ENCODE measurements at places on chromosomes 13 and 19. TPM values are rescaled to one million over a fixed set of nuclear protein-coding genes. Genes with fewer than 3 reads are reported as not detected.

KIR3DL1 gene
- not detected for total RNA-seq

EFNB2 gene
- 29.0 TPM for total RNA-seq

KLK15 gene
- not detected for total RNA-seq

CCDC8 gene
- total RNA-seq = 30.8 TPM

FXYD3 gene
- total RNA-seq = 658 TPM

ATCAY gene
- not detected for total RNA-seq

TMEM143 gene
- total RNA-seq = 4.7 TPM

LSR gene
- 85.6 TPM for total RNA-seq

CLEC17A gene
- total RNA-seq = not detected

PGLYRP2 gene
- total RNA-seq = not detected

PRODH2 gene
- total RNA-seq = not detected

ZNF560 gene
- not detected for total RNA-seq

MADCAM1 gene
- total RNA-seq = not detected

PSG7 gene
- not detected for total RNA-seq

SLC8A2 gene
- total RNA-seq = 1.3 TPM

ZNF888 gene
- 4.1 TPM for total RNA-seq

PTPRH gene
- total RNA-seq = not detected

DPY19L3 gene
- 9.6 TPM for total RNA-seq

ZNF878 gene
- 0.21 TPM for total RNA-seq

ELAVL1 gene
- 49.2 TPM for total RNA-seq

ZNF112 gene
- total RNA-seq = 1.5 TPM

EXOC3L2 gene
- total RNA-seq = 0.46 TPM

PLK5 gene
- total RNA-seq = not detected

IGFL2 gene
- 16.6 TPM for total RNA-seq

WDFY2 gene
- total RNA-seq = 7.6 TPM

RASIP1 gene
- 3.0 TPM for total RNA-seq

ZNF419 gene
- 7.2 TPM for total RNA-seq

S1PR5 gene
- 3.3 TPM for total RNA-seq

FGF21 gene
- total RNA-seq = not detected

DZIP1 gene
- total RNA-seq = 29.9 TPM

SLC25A41 gene
- total RNA-seq = not detected

CGB5 gene
- total RNA-seq = not detected

FCER2 gene
- not detected for total RNA-seq

EDNRB gene
- 0.05 TPM for total RNA-seq

SLITRK5 gene
- 0.07 TPM for total RNA-seq

FAM124A gene
- not detected for total RNA-seq

PEX11G gene
- 4.5 TPM for total RNA-seq

KIR3DL2 gene
- not detected for total RNA-seq

RUBCNL gene
- not detected for total RNA-seq

HSPB6 gene
- total RNA-seq = 0.35 TPM

ZNF100 gene
- total RNA-seq = 3.0 TPM

DIRAS1 gene
- not detected for total RNA-seq

SLC1A6 gene
- total RNA-seq = not detected

ADM5 gene
- 2.0 TPM for total RNA-seq

CEACAM1 gene
- total RNA-seq = 5.8 TPM

LILRA2 gene
- not detected for total RNA-seq

FOSB gene
- 19.0 TPM for total RNA-seq

FAM216B gene
- not detected for total RNA-seq
